ENCODE measurements at places on chromosomes 4 and X.

DNA sequence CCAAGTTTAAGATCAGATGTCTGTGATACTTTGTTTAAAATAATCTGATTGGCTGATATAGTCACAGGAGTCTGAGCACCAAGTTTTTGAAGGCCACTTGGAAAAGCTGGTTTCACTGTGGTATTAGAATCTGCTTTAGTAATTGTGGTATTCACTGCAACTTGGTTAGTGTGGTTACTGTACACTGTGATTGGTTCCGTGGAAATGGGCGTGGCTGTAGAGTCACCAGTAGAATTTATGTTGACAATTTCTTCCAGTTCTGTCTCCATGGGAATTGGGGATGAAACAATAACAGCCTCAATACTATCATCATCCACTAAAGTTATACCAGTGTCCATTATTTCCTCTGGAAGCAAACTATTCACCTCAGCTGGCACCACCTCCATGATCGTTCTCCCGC lies 26.2 kb downstream of the LIN54 start:
- DNase-seq, result peak; percentile 34

- DNase-seq, result no peak
These were observed 7.9 kb downstream of the TRIM2 start for GRCh38 chr4:153211986-153212728.

DNA sequence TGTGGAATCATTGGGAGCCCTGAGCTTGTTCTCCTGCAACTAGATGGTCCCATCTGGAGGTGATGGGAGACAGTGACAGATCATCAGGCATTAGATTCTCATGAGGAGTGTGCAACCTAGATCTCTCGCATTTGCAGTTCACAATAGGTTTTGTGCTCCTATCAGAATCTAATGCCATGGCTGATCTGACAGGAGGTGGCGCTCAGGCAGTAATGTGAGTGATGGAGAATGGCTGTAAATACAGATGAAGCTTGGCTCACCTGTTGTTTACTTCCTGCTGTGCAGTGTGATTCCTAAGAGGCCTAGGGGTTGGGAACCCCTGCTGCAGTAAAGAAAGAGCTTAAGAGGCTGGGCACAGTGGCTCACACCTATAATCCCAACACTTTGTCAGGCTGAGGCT lies 42.2 kb upstream of the PUDP start:
- no peak for DNase-seq

DNA sequence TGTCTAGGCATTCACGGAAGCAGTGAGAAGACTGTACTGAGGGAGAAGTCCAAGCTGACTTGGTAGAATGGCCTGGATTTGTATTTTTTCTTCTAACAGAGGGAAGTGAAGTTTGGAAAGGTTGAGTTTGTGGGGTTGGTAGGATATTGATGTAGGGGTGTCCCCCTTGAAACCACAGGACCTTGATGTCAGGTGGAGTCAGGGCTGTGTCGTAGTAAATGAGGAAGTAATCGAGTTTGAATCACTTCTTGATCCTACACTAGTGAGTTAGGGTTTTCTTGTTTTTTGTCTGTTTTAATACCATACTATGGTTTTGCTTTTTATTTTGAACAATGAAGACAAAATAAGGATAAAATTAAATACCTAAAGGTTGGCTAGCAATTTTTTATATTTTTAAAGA lies 30.1 kb upstream of the ANAPC4 start:
- no peak for DNase-seq

DNA sequence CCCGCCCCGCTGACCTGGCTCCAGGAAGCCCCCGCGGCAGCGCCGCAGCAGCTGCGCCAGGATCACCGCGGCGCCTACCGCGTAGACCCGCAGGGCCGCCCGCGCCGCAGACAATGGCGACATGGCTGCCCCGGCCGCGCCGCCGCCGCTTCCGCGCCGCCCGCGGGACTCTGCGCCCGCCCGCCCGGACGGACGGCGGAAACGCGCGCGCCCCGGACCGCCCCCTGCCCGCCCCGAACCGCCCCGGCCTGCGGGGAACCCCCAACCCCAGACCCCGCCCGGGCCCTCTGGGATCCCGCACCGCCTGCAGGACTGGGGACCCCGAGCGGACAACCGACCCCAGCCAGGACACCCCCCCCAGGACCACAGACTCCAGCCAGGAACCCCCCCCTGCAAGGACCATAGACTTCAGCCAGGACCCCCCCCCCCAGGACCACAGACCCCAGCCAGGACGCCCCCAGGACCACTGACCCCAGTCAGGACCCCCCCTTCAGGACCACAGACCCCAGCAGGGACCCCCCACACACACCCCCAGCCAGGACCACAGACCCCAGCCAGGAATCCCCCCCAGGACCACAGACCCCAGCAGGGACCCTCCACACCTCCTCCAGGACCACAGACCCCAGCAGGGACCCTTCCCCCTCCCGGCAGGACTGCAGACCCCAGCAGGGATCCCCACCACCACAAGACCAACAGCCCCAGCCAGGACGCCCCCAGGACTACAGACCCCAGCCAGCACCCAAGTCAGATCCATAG lies at the start of the genes DHRSX and ZBED1:
Gene DHRSX (minus strand): TSS at position 174 of the 756 bp plus-strand sequence. CDS start 51 bp downstream, at position 123.
Gene ZBED1 (minus strand): TSS at position 174 of the 756 bp plus-strand sequence. CDS start 10,257 bp downstream, outside the sequence.
- DNase-seq, result peak; percentile 60

GRCh38 chr4:153346563-153346962 lies 2.1 kb downstream of the MND1 start:
- DNase-seq, result no peak

DNA sequence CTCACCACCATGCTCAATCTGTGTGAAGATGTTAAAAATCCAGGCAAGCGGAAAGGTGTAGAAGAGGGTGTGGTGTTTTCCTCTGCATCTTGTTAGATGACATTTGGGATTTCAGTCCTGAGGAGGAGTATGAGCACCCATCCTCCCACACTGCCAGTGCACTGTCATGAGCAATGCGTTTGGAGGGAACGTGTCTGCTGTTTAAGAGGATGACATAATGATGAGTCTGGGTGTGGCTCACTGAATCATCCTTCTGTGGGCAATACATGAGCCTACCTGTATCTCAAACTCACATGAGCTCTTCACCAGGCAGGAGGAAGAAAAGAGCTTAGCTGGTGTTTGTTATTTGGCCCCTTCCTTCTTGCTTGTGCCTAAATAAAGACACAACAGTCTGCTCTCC lies 67.9 kb upstream of the ARX start:
- no peak for DNase-seq

DNA sequence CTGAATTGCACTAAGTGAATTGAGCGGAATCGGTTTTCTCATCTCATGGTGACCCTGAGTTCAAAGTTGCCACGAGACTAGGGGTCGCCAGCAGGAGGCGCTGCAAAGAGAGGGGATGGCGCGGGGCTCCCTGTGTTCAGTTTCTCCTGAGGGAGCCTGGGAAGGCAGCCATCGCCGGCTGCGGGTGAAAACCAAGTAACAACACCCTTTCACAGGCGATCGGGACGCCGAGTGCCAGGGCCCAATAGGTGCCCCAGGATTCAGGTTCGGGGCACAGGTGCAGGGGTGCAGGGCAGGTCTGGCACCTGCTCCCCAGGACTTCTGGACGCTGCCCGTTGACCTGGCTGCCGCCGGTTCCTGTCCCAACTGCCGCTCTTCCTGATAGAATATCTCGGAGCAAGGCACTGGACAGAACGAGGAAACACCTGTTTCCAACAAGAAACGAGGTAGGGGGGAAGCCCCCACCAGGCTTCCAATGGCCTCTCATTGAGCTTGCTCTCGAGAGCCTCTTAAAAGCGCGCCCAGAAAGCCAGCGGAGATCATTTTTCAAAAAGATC lies 1.1 kb upstream of the FGF16 start:
- no peak for DNase-seq

DNA sequence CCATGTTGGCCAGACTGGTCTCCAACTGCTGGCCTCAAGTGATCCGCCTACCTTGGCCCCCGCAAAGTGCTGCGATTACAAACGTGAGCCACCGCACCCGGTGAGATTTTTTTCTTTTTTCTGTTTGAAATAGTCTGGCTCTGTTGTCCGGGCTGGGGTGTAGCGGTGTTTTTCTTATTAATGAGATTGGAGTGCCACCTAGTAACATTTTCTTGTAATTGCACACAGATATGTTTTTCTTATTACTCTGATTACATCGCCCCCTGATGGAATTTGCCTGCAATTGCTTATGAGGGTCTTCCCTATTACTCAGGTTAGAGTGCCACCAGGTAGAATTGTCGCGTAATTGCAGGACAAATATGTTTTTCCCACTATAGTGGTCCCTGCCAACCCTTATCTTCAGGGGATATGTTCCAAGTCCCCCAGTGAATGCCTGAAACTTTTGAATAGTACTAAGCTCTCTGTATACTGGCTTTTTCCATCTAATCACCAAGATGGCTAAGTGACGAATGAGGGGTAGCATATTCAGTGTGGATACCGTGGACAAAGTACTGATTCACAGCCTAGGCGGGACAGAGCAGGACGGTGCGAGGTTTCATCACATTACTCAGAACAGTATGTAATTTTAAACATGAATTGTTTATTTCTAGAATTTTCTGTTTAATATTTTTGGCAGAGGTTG lies 8.6 kb upstream of the PDHA1 start:
- no peak for DNase-seq

DNA sequence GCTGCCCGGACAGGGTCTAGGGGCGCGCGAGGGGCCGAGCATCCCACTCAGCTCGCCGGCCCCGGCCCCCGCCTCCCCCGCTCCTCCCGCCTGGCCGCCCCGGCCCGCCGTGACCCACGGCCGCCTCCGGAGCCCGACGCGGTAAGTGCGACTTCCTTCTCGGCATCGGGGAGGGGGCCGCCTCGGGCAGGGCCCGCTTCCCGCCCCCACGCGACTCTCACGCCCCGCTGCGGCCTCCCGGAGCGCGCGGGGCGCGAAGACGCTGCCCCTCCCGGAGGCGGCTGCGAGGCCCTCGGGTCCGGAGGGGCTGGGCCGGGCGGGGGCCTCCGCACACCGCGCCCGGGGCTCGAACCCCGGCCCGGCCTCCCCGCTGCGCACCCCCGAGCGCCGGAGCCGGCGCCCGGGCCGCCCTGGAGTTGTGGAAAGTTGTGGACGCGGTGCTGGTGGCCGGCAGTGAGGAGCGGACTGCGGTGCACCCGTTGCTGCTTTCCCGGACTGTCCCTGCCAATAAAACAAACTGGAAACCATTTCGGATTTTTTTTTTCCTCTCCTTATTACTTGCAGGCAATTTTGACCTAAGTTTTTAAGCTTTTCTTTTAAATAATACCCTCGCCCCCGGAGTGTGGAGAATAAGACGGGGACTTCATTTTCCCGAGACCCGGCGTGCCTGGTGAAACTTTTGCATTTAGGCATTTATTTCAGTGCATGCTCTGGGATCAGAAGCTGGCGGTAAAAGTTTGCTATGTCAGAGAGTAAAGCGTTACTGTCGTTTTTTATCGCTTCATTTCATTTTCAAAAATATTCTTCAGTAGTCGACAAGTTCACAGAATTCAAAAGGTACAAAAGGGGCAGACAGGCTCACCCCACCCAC lies 13.0 kb upstream of the TMEM156 start:
- DNase-seq, result peak; percentile 40

DNA sequence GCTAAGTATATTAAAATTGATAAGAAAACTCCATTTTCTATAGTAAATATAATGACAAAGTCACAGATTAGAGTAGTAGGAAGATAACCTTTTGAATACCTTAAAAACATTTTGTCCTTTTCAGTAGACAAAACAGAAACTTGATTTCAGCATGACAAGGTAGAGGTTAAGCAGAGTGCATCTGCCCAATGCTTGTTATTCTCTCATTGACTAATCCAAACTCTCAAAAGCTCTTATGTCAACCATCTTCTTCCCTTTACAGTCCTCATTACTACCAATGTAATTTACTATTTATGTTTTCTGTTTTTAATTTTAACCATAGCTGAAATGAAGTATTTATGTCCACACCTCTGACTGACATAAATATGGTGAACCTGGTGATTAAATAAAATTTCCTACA lies 11.1 kb downstream of the NIPAL1 start:
- no peak for DNase-seq

GRCh38 chr4:184415071-184415470 lies 59.3 kb downstream of the IRF2 start:
- DNase-seq, result no peak

GRCh38 chrX:124388562-124388961 lies 42.2 kb downstream of the SH2D1A start:
- peak; percentile 25 for DNase-seq

DNA sequence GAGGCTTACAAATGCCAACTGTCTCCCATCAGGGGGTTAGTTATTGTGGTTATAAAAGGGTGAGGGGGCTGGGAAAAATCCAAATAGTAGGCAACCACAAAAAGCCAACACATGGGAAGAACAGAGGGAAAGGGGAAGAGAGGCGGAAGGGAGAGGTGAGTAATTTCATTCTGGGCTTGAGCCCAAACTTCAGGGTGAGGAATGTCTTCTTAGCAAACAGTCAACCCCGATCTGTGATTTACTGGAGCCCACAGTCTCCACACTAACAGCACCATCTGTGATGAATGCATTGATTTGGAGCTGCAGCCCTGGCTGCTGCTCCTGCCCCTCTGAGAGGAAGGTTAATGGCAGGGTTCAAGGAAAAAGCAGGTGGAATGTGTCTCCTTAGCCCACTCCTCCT lies 162.2 kb upstream of the GPR101 start:
- no peak for DNase-seq

DNA sequence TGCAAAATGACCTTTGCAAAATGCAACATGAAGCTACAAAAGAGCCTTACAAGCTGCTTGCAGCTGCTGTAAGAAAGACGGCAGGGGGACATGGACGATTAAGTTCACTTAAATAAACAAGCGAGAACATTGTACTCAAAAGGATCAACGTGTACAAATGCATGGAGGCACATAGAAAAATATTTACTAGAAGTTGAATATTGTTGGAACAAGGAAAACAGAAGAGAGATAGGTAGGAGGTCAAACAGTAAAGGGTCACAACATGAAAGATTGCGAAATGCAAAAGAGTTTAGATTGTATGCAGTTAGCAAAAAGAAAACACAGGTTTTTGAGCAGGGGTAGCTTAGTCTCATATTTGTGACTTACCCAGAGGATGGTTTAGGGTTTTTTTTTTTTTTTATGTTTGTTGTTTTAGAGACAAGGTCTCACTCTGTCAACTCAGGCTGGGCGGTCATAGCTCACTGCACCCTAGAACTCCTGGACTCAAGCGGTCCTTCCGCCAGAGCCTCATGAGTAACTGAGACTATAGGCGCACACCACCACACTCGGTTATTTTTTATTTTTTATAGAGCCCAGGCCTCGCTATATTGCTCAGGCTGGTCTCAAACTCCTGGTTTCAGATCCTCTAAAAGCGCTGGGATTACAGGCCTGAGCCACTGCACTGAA lies 1.4 kb upstream of the PHF8 start:
- DNase-seq, result no peak

GRCh38 chrX:110435196-110435595 lies 76.5 kb downstream of the RTL9 start:
- DNase-seq, result no peak

- DNase-seq, result no peak
These were observed 421.7 kb upstream of the INTU start for GRCh38 chr4:127210893-127211649.

- no peak for DNase-seq
These were observed 16.8 kb downstream of the ZFYVE28 start for GRCh38 chr4:2401610-2401983.

- DNase-seq, result no peak
These were observed 70.2 kb upstream of the ETNPPL start for GRCh38 chr4:108833046-108833445.

GRCh38 chrX:107678957-107679740 lies 50.8 kb downstream of the PRPS1 start:
- DNase-seq, result peak; percentile 26

GRCh38 chr4:98170035-98170434 lies 26.8 kb upstream of the STPG2 start:
- DNase-seq, result no peak

GRCh38 chrX:80810365-80810978 lies 795 bp upstream of the BRWD3 start:
- peak; percentile 1 for DNase-seq

GRCh38 chr4:143424276-143424675 lies 87.6 kb downstream of the GAB1 start:
- DNase-seq, result no peak
